ENCODE measurements at places on chromosomes 11 and 22.

GRCh38 chr11:11363674-11364073, 10.6 kb upstream of the CSNK2A3 start:
- DNase-seq, result no peak

DNA sequence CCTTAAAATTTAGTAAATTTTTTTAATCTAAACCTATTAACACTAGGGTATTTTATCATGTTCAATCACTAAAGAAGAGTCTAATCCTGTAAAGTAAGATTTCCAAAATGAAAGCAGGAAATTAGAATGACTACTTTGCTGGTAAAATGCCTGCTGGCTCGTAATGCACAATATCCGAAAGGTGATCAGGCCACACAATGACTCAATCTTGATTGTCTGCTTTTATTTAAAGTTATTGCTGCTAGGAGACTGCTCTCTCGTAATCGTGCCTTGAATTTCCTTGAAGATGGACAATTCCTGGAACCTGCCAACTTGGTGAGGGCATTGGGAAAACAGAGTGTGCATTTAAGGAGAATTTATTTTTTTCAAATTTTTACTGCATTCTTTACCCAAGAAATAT, 1786.5 kb upstream of the RAG2 start:
- DNase-seq, result no peak

DNA sequence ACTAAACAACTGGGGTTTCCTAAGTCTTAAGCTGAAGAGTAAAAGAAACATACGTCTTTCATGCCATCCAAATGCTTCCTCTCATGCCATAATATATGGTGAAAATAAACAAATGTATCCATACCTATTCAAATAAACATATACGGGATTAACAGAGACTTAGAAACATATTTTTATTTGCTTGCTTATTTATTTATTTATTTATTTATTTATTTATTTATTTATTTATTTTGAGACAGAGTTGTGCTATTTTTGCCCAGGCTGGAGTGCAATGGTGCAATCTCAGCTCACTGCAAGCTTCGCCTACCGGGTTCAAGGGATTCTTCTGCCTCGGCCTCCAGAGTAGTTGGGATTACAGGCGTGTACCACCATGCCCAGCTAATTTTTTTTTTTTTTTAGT, 291.6 kb upstream of the CNTN5 start:
- DNase-seq, result no peak

DNA sequence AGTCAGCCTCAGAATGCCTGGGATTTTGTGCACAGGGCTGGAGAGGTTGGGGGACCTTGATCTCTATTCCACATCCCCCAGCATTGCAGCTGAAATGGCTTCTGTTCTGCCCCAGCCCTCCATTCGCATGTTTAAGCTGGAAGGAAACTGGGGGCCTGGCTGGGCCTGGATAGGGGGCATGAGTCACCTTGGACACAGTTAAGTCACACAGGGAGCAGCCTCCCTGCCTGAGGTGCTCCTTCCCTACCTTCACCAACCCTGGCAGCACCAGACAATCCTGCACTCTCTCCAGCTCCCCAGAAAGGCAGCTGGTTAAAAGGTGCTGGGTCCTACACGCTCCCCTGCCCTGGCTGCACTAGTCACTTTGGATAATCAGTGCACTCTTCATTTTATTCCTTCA, 763 bp downstream of the SMIM45 start:
- DNase-seq, result no peak

- DNase-seq, result no peak
Measured at GRCh38 chr11:128330203-128330602, 257.2 kb downstream of the ETS1 start.

GRCh38 chr11:93704237-93704636, 37.1 kb downstream of the TAF1D start:
- DNase-seq, result no peak

DNA sequence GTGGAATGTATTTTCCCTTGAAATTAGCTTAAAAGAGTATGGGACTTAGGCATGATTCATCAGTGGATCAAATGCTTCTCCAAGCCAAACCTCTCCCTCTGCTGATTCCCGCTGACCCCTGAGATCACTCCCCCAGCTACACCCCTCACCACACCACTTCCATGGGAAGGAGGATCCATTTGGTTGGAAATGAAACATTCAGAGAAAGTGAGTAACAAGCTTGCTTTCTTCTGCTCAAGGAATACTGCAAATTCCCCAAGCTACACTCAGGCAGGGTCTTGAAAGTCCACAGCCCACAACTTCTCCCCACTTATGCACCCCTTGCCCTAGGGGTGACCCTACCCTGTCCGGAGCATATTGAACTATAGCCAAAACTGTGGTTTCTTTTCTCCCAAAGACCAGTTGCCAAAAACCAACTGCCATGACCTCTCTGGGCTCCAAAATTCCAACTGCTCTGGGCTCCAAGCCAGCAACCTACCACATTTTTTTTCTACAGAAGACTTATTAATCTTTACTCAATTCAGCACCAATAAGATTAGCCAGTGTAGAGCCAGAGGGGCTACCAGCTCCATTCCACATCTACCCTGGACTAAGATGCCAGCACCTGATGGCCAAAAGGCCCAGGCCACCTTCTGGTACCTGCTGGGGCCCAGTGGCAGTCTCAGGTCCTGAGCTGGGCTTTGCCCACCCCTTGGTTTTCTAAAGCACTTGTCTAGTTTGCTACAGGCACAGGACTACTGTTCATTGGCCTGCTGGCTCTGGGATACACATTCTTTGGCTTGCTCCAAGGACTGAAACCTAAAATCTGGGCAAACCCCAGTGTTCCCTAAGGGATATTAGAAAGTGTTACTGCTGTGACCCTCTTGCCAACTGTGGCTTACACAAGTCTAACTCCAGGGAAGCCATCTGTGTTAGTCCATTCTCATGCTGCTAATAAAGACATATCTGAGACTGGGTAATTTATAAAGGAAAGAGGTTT, 101.1 kb downstream of the MICAL3 start:
- DNase-seq, result no peak

DNA sequence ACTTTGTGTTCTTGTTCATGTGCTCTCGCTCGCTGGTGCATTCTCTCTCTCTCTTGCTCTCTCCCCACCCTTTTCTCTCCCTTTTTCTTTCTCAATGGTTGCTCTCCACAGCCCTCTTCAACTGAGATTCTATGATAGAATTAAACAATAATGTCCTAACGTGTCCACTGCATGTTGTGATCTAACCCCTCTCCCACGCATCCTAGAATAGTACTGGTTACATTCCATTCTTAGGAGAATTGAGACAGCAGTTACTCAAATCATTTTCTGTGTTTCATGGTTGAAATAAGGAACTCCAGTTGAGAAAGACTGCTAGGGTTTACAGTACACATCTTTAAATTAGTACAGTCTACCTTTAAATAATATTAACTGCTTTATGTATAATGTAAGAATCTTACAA, 318.1 kb upstream of the PITPNB start:
- DNase-seq, result no peak

DNA sequence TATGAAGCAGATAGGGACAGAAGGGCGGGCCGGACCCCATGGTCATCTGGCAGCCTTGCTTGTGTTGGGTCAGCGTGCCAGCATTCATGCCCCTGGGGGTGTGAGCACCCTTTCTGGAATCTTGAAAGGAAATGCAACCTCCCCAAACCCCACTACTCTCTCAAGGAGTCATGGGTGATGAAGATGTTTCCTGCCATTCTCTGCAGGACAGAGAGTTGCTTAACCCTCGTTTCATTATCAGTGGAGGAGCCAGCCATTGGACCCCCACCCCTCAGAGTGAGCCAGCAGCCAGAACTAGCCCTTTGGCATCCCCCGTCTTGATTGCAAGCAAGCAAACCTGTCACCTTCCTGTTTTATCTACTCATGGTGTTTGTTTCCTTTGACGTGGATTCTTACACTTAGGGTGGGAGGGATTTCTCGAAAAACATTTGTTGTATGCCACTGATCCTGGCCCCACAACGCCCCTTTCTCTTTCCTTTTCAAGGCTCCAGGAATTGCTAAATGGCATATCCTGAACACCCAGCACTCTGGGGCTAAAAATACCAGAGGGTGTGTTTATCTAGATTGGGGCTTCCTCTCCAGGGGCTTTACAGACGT, 258.3 kb downstream of the ETS1 start:
- DNase-seq, result no peak

DNA sequence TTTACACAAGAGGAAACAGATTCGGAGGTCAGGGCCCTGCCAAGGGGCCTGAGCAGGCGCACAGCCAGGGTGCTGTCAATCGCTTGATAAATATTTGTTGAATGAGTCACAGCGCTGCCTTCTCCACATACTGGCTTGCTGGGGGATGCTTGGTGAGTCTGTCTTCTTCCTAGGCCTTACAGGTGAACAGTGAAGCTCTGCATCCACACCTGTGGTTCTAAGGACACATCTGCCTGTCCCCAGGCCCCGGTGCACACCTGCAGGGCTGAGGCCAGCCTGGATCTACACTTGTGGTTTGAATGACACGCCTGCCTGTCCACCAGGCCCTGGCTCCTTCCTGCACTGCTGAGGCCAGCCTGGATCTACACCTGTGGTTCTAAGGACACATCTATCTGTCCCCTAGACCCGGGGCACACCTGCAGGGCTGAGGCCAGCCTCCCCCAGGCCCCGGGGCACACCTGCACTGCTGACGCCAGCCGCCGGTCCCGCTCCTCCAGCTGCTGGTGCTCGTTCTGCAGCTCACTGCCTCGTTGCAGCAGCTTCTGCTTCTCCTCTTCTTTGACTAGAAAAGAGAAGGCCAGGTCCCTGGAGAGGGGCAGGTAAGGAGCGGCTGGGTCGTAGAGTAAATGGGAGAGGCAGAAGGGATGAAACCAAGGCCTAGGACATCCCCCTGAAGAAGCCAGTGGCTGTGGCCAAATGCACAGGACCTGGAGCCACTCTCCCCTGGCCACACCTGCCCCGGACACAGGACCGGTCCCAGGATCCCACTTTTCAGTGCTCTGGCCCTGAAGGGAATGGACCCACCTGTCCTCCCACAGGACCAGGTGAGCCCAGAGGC, 124.6 kb downstream of the PHF21B start:
- no peak for DNase-seq

DNA sequence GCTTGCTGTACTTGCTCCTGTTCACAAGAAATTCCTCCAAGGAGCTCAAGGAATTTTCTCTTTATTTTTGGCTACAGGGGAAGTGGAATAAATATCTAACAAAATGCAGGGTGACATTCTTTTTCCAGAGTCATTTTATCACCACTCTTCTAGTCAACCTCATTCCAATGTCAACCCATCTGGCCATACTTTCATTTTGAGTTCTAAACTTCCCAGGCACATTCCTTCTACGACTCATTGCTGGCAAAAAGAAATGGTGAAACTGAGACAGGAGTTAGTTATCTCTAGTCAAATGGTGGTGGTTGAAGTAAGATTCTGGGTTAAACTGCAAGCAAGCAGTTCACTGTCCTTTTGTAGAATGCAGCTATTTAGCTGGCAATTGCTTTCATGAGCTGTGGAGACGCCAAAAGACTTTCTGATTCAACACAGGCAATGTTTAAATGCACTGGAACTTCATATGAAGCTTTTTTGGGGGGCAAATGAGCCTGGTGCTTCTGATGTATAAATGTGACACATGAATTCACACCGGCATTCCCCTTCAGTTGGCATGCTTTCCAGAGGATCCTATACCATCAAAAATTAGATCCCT, 304.6 kb downstream of the CADM1 start:
- DNase-seq, result no peak

- DNase-seq, result no peak
Measured at GRCh38 chr11:129143335-129143734, 48.8 kb downstream of the ARHGAP32 start.

- DNase-seq, result no peak
Measured at GRCh38 chr11:71212871-71213559, 39.4 kb downstream of the SHANK2 start.

DNA sequence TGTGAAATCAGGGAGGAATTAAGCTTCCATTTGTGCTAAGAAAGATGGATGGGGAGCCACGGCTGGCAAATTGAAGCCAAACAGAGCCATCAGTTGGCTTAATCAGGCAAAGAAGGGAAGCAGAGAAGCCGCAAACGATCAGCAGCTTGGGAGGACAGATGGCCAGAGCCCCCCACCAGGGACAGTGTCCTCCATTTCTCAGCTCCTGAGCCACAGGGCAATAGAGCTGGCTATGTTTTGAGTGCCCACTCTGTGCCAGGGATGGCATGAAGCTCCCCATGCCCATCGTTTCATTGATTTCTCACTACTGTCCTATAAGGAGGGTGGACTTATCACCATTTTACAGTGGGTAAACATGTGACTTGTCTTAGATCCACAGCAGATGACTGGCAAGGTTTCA, 126.3 kb upstream of the ASPHD2 start:
- no peak for DNase-seq

- DNase-seq, result no peak
Measured at GRCh38 chr22:44313385-44314006, 745 bp upstream of the SHISAL1 start.

- no peak for DNase-seq
Measured at GRCh38 chr11:86524620-86525352, 147.6 kb downstream of the ME3 start.

GRCh38 chr11:58912124-58912523, 27.2 kb upstream of the GLYATL1 start:
- DNase-seq, result no peak

- DNase-seq, result no peak
Measured at GRCh38 chr11:115630214-115630613, 126.0 kb upstream of the CADM1 start.
